Stimulated activated CD4-positive, alpha-beta T cell treated with anti-CD3 and anti-CD28 coated beads, Interleukin-12 subunit alpha, Interleukin-12 subunit beta, amount 100 ng/mL, for 24 hours (primary cell): ENCODE measurements at places on chromosomes 2 and 18.
A peak's percentile ranks its signal among the peaks of the same experiment; 100 is the strongest.

- DNase-seq: no peak
Measured at GRCh38 chr2:176687944-176688343, 418.7 kb downstream of the MTX2 start.

GRCh38 chr2:237660381-237660900 is 33.1 kb downstream of the LRRFIP1 start:
- DNase-seq: no peak

GRCh38 chr2:109528811-109529501 is 84.8 kb downstream of the SEPTIN10 start:
- DNase-seq: no peak

- no peak for DNase-seq
Measured at GRCh38 chr2:240789501-240790369, 30.3 kb downstream of the KIF1A start.

- DNase-seq: peak; percentile 30
Measured at GRCh38 chr2:230664128-230664527, 48.5 kb upstream of the CAB39 start.

- no peak for DNase-seq
Measured at GRCh38 chr18:48815179-48815515, 135.6 kb downstream of the SMAD7 start.

DNA sequence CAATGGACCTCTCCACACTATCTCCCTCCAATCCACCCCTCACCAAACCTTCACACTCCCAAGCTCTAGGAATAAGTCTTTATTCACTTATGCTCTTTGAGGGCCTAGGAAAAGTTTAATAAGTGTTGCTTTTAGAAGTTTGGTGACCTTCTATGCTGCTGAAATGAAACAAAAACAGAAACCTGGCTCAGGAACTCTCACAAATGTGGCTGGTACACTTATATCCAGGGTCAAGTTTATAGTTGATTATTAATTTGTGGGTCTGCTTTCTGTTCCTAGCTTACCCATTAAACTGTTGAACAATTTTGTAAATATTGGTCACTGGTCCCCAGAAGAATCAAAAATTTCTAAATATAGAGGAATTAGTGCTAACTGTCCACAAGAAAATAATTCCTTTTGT is 14.2 kb upstream of the ANKRD44 start:
- no peak for DNase-seq

GRCh38 chr2:213150315-213151097 is 906 bp downstream of the IKZF2 start:
- DNase-seq: no peak

- DNase-seq: no peak
Measured at GRCh38 chr2:221063568-221063967, 508.5 kb downstream of the EPHA4 start.

- DNase-seq: no peak
Measured at GRCh38 chr18:77254711-77255405, 5.2 kb downstream of the GALR1 start.

- DNase-seq: no peak
Measured at GRCh38 chr2:167492486-167492885, 604.2 kb downstream of the XIRP2 start.

- peak; percentile 24 for DNase-seq
Measured at GRCh38 chr2:148021059-148021861, at the start of gene MBD5. TSS of gene MBD5 (plus strand) at chr2:148021091.

GRCh38 chr2:88074150-88074549 is 6.5 kb downstream of the SMYD1 start:
- DNase-seq: no peak

GRCh38 chr2:86304416-86304815 is 33.0 kb downstream of the REEP1 start:
- no peak for DNase-seq

DNA sequence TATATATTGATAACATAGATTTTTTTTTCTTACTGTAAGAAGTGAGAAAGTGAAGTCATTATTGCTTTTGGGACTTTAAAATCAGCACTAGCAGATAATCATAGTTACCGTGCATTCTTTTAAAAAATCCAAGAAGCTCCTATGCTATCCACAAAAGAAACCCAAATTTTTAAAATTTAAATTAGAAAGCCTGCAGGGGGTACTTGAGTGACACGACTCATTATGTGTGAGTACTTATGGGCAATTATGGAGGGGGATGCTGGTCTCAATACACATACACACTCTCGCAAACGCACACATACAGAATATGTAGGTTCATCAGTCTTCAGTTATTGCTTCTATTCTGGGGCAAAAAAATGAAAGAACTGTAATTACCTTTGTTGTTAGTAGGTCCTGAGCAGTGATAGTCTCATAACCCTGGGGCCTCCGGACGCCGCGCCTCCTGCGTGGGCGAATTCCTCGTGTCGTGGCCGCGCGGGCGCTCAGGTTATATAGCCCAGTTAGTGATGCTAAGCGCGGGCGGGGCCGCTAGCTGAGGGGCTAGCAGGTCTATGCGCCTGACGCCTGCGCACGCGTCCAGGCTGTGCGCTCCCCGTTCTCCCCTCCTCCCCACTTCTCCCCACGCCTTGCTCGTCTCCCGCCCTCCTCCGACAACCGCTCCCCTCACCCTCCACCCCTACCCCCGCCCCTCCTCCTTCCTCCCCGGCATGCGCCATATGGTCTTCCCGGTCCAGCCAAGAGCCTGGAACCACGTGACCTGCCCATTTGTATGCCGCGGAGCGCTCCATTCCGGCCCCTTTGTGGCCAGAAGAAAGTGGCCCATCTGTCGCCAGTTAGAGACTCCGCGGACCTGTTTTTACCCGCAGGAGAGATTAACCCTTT is at the start of gene NEUROD1:
TSS of gene NEUROD1 (minus strand) at position 463 of the 882 bp plus-strand sequence. CDS start 1,657 bp downstream, outside the sequence.
- no peak for DNase-seq

DNA sequence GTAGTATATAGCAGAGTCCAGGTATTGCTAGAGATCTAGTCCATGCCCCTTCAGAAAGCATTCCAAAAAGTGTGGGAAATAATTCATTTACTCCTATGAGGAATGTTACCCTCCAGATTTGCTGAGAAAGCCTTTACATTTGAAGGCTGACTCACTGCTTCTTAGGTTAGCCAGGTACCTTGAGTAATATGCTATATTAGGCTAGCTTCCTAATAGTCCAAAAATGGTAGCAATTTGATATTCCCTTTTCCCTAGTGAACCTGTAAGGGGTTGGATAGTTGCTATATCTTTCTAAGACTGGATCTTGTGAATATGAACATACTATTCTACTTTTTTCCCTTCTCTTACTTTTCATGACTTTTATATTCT is 63.6 kb downstream of the SPOPL start:
- no peak for DNase-seq

DNA sequence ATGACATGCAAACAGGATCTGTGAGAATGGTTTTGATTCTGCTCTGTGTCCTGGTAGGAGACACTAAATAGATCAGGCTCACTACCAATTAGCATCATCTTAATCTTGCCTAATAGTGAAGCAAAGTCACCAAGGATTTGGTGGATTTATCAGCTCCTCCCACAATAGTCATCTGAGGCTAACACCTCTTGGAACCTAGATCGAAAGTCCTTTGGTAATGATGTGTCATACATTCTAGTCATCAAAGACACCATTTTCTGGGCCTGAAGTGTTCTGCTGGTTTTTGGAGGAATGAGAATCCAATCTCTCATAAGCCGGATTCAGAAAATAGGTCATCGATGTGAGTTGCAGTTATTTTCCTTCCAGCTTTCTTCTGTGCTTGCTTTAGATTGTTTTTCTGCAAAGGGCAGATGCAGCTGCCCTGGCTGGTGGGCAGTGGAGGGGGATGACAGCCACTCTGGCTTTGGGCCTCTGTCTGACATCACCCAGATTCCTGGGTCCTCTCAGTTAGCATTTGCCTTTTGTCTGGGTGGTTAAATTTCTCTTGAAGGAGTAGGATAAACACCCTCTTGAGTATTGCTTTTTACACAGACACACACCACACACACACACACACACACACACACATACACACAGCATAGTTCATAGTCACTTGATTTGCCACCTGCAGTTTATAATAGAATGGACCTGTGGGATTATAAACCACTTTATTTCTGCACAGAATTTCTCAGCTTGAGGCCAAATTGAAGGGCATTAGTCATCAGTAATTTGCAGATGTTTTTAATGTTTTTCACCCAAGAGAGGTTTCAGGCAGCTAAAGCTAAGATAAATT is at the start of gene MYO3B:
TSS of gene MYO3B (plus strand) at position 198 of the 832 bp plus-strand sequence. CDS start at position 339, 141 bp downstream.
- no peak for DNase-seq

DNA sequence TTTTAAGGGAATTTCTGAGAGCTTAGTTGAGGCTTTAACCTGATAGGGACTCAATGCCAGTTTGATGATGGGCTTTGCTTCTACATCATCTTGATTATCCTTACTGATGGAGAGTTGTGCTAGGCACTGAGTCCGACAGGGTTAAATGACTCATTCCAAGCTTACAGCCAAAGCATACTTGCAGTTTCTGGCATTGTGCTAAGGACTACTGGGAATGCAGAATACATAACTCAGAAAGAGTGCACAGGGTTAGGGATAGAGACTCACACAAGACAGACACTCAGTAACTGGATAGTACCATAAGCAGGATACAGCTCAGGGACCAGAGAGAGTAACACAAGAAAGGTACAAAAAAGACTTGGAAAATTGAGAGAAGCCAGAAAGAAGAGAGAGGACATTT is 94.1 kb upstream of the SLC14A2 start:
- no peak for DNase-seq

- no peak for DNase-seq
Measured at GRCh38 chr18:27719680-27720079, 457.2 kb downstream of the CDH2 start.

GRCh38 chr18:65422544-65423136 is 328.2 kb upstream of the CDH7 start:
- no peak for DNase-seq

- DNase-seq: no peak
Measured at GRCh38 chr2:200348897-200349563, 42.5 kb downstream of the SPATS2L start.

DNA sequence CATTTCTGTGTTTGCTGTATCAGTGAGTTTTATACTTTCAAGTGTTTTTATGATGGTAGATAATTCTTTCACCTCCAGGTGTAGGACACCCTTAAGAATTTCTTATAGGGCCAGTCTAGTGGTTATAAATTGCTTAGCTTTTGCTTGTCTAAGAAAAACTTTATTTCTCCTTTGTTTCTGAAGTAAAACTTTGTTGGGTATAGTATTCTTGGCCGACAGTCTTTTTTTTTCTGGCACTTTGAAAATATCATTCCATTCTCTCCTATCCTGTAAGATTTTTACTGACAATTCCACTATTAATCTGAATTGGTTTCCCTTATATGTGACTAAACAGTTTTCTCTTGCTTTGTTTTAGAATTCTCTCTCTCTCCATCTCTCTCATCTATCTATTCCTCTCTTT is 118.7 kb upstream of the LRRTM4 start:
- DNase-seq: no peak

GRCh38 chr2:67613227-67613626 is 216.1 kb downstream of the ETAA1 start:
- DNase-seq: no peak

DNA sequence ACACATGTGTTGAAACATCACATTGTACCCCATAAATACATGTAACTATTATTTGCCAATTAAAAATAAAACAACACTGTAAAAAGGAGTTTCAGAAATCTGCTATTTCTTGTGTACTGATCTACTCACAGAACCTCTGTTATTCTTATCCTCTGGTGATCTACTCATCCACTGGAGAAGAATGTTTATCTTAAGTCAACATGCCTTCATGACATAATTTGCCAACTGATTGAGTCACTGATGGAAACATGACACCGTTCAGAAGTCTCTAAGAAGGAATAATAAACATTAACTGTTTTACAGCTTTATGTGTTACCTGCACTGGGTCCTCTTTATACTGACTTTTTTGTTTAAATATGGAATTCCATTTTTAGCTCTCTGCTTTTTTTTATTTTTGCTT is 555.2 kb downstream of the DCDC2C start:
- no peak for DNase-seq

DNA sequence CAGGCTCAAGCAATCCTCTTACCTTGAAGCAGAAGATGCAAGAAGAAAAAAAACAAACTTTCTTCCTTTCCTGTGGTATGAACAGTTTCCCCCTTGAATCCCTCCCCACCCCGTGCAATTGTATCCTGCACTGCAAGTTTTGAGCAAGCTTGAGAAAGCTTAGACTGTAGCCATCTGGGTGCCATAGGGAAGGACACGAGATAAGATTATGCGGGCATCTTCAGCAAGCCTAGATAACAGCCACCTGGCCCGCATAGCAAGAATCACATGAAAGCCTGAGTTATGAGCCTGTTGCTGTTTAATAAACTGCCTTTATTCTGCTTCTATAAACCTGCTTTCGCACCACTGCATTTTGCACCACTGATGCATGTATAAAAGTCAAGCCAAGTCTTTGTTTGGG is 27.3 kb upstream of the CDCA7 start:
- DNase-seq: no peak

GRCh38 chr2:171837736-171838135 is 56.3 kb downstream of the SLC25A12 start:
- no peak for DNase-seq

- no peak for DNase-seq
Measured at GRCh38 chr2:54666131-54666633, 57.3 kb upstream of the EML6 start.

DNA sequence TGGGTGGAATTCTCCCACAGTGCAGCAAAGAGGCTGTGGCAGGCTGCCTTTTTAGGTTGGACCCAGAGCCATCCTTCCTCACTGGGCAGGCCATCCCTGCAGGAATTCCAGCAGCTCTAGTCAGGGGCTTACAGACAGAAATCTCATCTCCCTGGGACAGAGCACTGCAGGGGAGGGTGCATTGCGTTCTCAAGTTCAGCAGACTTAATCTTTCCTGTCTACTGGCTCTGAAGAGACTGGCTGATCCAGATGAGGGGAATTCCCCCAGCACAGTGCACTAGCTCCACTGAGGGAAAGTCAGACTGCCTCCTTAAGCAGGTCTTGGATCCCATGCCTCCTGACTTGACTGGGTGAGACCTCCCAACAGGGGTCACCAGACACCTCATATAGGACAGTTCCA is 899.7 kb upstream of the VRK2 start:
- DNase-seq: no peak

DNA sequence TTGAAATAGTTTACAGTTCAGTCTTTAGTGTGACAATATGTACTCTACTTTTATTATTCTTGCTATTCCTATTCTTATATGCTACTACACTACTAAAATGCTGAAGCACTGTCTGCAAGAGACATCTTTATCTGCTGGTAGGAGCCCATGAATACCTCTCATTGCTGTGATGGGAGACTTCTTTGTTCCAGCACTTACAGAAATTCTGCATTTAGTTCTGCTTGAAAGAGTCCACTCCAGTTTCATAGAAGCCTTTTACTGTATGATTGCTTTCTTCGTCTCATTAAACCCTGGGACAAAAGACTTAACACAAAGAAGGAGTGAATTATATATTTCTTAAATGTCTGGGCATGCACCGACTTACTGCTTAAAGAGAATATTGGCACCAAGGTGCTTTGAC is 272.7 kb downstream of the CD226 start:
- DNase-seq: no peak

- DNase-seq: no peak
Measured at GRCh38 chr2:16209799-16210198, 269.4 kb downstream of the MYCN start.

GRCh38 chr2:1911811-1912210 is 167.5 kb upstream of the PXDN start:
- no peak for DNase-seq
